ENCODE measurements at places on chromosomes 1 and 21. TPM values are rescaled to one million over a fixed set of nuclear protein-coding genes. Genes with fewer than 3 reads are reported as not detected.
A peak's percentile ranks its signal among the peaks of the same experiment; 100 is the strongest.

DNA sequence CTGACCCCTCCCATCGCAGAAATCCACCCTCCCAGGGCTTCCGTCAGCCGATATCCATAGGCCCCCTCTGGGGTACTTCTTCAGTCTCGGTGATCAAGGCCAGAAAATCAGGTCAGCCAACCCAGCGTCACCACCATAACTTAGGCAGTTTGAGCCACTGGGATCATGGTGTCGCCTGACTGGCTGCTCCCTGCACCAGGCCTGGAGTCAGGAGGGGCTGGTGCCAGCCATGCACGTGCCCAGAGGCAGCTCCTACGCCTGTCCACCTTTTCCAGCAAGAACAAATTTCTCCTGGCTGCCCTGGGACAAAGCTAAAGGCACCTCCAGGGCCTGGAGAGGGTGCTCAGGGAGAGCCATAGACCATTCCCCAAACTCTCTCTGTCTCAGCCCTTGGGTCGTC, 4.8 kb upstream of the CTRC start:
- DNase-seq: no peak

DNA sequence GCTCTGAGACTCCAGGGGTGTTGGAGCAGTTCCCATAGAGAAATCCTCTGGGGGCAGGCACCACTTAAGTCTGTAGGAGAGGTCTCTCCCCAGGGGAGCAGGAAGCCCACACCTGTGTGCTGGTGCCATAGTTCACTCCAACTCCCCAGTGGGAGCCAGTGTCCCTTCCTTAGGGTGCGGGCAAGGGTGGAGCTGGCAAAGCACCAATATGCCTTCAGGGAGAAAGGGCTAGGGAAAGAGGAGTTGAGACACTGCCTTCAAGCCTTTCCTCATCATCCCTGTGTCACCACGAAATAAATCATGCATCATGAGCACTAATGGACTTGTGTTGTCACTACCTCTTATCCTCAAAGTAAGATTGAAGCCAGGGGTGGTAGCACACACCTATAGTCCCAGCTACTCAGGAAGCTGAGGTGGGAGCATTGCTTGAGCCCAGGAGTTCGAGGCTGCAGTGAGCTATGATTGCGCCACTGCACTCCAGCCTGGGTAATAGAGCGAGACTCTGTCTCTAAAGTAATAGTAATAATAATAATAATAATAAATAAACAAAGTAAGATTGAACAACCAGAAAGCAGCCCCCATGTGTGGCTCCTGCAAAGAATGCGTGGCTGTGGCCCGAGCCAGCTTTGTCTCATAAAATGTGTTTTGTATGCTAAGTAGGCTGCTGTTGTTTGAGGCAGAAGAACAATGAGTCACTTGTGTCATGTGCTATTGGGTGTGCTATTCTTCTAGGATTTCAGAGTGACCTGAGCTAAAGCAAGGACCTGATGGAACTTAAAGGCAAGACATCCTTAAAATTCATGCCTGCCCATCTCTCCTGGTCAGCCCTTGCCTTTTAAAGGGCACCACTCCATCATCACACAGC, 6.7 kb upstream of the TIE1 start:
- DNase-seq: no peak

DNA sequence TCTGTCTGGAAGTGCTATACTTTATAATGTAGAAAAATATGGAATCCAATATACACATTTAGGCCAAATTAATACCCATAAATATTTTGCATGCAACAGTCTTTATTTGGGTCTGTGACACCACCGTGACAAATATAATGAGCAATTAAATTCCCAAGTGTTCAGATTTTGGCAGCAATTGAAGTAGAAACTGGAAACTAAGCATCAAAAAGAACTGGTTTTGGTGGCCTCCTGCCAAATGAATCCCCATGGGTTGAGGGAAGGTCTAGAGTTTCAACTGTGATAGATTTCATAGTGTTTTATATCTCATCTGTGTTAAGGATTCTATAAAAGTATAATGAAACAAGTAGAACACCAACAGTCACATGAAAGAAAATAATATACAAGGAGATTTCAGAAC, 88.4 kb downstream of the DPYD start:
- DNase-seq: peak; percentile 45

DNA sequence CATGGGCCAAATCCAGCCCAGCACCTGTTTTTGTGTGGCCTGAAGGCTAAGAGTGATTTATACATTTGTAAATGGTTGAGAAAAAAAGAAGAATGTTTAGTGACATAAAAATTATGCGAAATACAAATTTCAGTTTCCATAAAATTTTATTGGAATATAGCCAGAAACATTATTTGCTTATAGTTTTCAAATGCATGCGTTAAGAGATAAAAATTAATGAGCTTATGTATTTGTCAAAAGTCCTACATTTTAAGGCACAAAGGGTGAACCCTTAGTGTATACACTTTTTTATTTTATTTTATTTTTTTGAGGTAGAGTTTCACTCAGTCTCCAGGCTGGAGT, 2.1 kb downstream of the MORC3 start:
- no peak for DNase-seq

- DNase-seq: peak; percentile 40
Measured at GRCh38 chr1:192506741-192507155, 68.8 kb upstream of the RGS1 start.

DNA sequence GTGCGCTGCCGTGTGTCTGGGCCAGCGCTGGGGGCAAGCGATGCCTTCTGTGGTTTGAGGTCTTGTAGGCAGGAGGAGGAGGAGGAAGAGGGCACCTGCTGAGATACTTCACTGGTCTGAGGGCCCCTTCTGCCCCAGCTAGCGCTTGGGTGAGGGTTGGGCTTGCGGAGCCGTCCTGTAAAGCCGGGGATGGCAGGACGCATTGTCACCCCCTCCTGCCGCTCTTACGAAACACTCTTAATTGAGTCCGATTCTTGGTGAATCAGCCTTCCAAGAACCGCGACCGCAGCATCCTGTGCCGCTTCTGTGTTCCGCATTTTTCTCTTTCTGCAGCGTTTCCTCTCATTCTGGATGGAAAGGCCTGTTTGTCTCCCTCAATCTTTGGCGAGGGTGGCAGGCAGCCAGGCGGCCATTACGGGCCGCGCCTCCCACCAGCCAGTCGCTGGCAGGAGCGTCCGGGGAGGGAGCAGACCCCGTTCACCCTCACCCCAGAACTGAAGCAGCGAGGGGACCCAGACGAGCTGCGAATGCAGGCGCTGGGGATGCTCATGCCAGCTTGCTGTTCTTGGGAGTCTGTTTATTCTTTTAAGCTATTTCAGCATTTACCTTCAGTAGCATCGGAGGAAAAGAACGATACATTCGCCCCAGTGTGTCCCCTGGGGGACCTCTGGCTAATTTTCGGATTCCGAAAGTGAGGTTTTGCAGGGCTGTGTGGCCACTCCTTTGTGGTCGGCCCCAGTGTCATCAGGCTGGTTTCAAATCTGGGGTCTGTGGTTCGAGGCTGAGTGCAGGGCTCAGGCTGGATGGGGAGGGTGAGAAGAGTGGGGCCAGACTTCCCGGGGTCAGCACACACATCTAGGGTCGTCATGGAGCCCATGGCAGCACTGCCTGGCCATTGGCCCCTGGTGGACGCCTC, 62.7 kb downstream of the SKI start:
- peak; percentile 82 for DNase-seq

- DNase-seq: no peak
Measured at GRCh38 chr1:226255380-226255779, 31.9 kb downstream of the MIXL1 start.

- peak; percentile 76 for DNase-seq
Measured at GRCh38 chr1:64495878-64496277, 25.9 kb downstream of the CACHD1 start.

NFASC gene
- total RNA-seq: 22.3 TPM

IGFN1 gene
- not detected for total RNA-seq

PLD5 gene
- total RNA-seq: not detected
